ENCODE measurements at places on chromosomes 7 and 10. TPM values are rescaled to one million over a fixed set of nuclear protein-coding genes. Genes with fewer than 3 reads are reported as not detected.

LRRC17 gene
- 71.5 TPM for total RNA-seq

FAM131B gene
- 1.00 TPM for total RNA-seq

PTPRN2 gene
- total RNA-seq: 0.71 TPM

MYO1G gene
- under 0.01 TPM for total RNA-seq

ASAH2B gene
- total RNA-seq: 2.3 TPM

NEURL1 gene
- total RNA-seq: 1.6 TPM

CPEB3 gene
- 0.55 TPM for total RNA-seq

PHKG1 gene
- total RNA-seq: 0.43 TPM

RELN gene
- total RNA-seq: 0.74 TPM

NANOS1 gene
- 0.14 TPM for total RNA-seq

MYL7 gene
- total RNA-seq: not detected

TMEM176B gene
- total RNA-seq: 3.8 TPM

TAS2R5 gene
- total RNA-seq: 0.57 TPM

PAPOLB gene
- total RNA-seq: 0.14 TPM

POM121L12 gene
- total RNA-seq: not detected

KIF11 gene
- 3.4 TPM for total RNA-seq

LAMB4 gene
- total RNA-seq: 0.28 TPM

SAP25 gene
- not detected for total RNA-seq

LEP gene
- 0.09 TPM for total RNA-seq

SYCE1 gene
- total RNA-seq: not detected

NEUROG3 gene
- not detected for total RNA-seq

NPC1L1 gene
- total RNA-seq: 0.14 TPM

MYO3A gene
- not detected for total RNA-seq

GNG11 gene
- 40.3 TPM for total RNA-seq

KIF5B gene
- 128 TPM for total RNA-seq

FOXI2 gene
- not detected for total RNA-seq
